Activated CD4-positive, alpha-beta memory T cell treated with anti-CD3 and anti-CD28 coated beads, Interleukin-2, amount 10 ng/mL, durations not matched to agents 7 days and 5 days (primary cell): ENCODE measurements at places on chromosomes 1 and 21. TPM values are rescaled to one million over a fixed set of nuclear protein-coding genes. Genes with fewer than 3 reads are reported as not detected.

The LAMTOR2 gene
- total RNA-seq: 63.1 TPM

The ZNF678 gene
- 4.9 TPM for total RNA-seq

The KCNJ6 gene
- not detected for total RNA-seq

The ARHGEF11 gene
- 14.9 TPM for total RNA-seq

The OR2M3 gene
- not detected for total RNA-seq

The CRABP2 gene
- 0.58 TPM for total RNA-seq

The EMC1 gene
- total RNA-seq: 29.1 TPM

The RIPK4 gene
- not detected for total RNA-seq

The KIF26B gene
- total RNA-seq: not detected

The FCRL6 gene
- total RNA-seq: not detected

The SPRR5 gene
- total RNA-seq: not detected

The IRF6 gene
- 0.10 TPM for total RNA-seq

The LCE6A gene
- not detected for total RNA-seq

The PLA2G5 gene
- total RNA-seq: not detected

The MPL gene
- total RNA-seq: not detected

The PCAT6 gene
- 2.7 TPM for total RNA-seq

The PRR9 gene
- not detected for total RNA-seq

The AMPD2 gene
- 122 TPM for total RNA-seq

The MANEAL gene
- total RNA-seq: 1.8 TPM

The CD5L gene
- total RNA-seq: not detected

The ADAM30 gene
- not detected for total RNA-seq

The CGN gene
- total RNA-seq: 0.96 TPM

The NBPF4 gene
- total RNA-seq: not detected

The DCDC2B gene
- not detected for total RNA-seq

The CYP4B1 gene
- total RNA-seq: not detected

The LENEP gene
- total RNA-seq: 0.35 TPM

The CATSPERE gene
- total RNA-seq: 0.93 TPM

The MAGOH gene
- total RNA-seq: 65.9 TPM
